CD8-positive, alpha-beta memory T cell (primary cell): ENCODE measurements at places on chromosomes 6 and 20. TPM values are rescaled to one million over a fixed set of nuclear protein-coding genes. Genes with fewer than 3 reads are reported as not detected.

GPR6 gene
- total RNA-seq: not detected

FOXO3 gene
- total RNA-seq: 14.1 TPM

RAET1G gene
- total RNA-seq: not detected

PKIB gene
- total RNA-seq: not detected

EMILIN3 gene
- total RNA-seq: not detected

AGPAT4 gene
- 2.2 TPM for total RNA-seq

DCBLD1 gene
- 4.8 TPM for total RNA-seq
